BJ (cell line): ENCODE measurements at places on chromosomes 3 and 15.

DNA sequence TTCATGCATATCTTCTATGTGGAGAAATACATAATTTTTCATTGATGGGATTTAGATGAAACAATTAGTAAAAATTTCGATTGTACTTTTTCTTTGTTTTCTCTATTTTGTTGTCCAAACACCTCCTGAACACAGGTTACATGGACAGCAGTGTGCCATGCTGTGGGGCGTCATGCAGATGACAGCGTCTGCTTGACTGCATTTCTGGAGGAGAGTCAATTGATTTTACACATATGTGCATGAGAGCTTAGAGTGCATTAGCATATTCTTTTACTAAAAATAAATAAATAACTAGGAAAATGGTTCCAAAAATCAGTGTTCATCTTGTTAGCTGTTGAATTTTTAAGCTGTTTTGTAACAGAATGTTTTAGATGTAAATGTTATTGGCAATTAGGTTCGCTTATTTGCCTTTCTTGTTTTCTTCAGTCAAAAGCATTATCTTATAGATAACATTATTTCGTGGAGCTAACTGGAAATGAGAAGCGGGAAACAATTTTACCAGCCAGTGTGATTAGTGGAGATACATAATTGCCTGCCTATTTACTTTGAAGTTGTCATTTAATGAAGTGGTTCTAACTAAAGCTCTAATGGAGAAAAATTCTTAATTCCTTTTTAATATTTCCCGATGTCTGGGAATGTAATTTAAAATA lies 82.7 kb upstream of the VGLL3 start:
- DNase-seq, result no peak

- no peak for DNase-seq
Measured at GRCh38 chr3:113966172-113966571, 18.4 kb downstream of the ZDHHC23 start.

DNA sequence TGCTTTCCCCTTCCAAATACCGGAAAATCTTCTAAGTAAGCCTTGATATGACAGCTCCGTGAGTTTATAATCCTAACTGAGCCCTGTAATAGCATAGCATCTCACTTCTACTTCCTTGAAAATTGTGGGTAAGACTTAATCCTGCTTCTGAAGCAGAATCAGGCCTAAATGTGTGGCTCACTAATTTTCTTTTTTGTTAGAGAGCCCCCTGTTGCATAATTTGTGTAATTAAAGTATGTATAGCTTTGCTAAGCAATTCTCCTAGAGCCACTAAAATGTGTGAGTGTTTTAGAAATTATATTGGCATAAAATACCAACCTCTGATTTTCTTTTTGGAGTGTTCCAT lies 304.4 kb downstream of the FGF12 start:
- DNase-seq, result no peak

- DNase-seq, result no peak
Measured at GRCh38 chr3:138938877-138939560, 7.9 kb downstream of the FOXL2 start.

- DNase-seq, result no peak
Measured at GRCh38 chr3:57758686-57759085, 2.6 kb downstream of the SLMAP start.
